ENCODE measurements at places on chromosomes 7 and 10.

GRCh38 chr7:116464375-116464774 is 35.2 kb upstream of the CAV2 start:
- no peak for DNase-seq

- no peak for DNase-seq
Observed at GRCh38 chr7:104208421-104208780, 588 bp upstream of the ORC5 start.

DNA sequence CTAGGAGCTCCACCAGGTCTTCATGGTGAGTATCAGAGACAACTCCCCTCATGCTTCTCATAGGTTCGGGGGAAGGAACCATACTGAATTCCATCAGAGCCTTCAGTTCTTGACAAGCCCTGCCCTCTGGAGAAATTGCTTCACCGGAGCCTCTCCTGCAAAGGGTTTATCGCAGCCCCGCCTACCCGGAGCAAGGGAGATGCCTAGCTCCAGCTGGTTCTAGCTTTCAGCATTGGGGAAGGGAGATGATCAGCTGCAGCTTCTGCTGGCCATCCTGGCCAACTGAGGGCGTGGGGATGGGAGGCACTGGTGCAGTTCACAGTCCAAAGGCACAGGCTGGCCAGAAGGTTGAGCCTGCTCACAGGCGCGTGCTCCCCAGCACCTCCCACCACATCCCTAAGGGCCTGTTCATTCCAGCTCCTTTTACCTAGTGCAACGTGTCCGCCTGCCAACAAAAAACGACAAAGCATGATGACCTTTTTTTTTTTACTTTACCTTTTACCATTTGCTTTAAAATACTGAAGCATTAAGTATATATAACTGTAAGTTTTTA is 31.2 kb downstream of the LANCL2 start:
- DNase-seq = no peak

GRCh38 chr10:83536426-83536825 is 602.9 kb upstream of the GHITM start:
- DNase-seq = no peak

DNA sequence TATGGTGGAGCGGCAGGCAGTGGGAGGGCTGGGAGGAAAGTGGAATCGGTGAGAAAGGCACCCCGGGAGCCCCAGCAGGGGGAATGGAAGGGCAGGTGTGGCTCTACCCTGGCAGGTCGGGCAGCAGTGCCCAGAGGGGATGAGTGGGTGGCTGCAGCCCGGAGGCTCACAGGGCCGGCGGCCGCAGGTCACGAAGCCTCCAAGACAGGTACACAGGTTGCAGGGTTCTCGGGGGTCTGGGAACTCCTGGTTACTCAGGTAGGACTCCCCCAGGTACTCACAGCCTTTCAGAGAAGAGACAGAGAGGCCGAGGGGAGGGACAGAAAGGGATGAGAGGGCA is 21.8 kb downstream of the KCP start:
- DNase-seq = no peak

DNA sequence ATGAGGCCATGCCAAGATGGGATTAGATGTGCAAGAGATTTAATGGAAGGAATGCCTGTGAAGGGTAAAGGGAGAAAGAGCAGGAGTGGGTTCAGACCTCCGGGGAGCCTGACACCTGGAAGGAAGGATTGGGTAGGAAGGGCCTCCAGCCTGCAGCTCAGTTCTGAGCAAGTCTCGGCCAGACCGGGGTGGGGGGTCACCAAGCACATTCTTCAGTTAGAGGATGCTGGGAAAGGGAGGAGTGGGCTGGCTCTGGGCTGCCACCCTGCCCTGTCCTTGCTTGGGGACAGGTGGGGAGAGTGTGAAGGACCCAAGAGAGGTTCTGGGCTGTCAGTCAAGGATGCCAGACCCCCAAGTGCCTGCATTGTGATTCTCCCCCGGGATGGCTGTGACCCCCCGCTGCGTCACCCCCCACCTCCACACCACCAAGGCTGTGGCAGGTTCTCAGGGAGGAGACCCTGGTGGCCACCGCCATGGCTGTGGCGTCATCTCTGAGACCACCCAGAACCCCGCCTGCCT is 16.5 kb upstream of the PRKAG2 start:
- no peak for DNase-seq

- DNase-seq = no peak
Observed at GRCh38 chr7:158137516-158138328, 449.9 kb downstream of the PTPRN2 start.

GRCh38 chr7:55342216-55342871 is 22.8 kb upstream of the LANCL2 start:
- no peak for DNase-seq

DNA sequence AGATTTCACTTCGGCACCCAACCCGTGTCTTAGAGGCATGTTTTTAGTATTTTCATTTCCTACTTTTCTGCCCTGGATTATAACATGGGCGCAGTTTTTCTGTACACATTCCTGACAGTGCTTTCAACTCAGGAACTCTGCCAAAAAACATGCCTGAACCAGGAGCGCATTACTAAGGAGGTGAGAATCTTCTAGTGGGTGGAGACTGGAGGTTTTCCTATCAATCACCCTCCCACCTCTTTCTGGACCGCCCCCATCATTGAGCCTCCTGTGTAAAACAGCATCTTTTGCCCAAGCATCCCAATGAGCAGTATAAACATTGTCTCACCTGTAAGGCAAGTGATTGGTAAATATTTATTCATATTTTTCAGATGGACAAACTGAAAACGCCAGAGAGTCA is 53.2 kb downstream of the STK17A start:
- DNase-seq = no peak

GRCh38 chr7:80699045-80699638 is 60.7 kb downstream of the CD36 start:
- DNase-seq = no peak

DNA sequence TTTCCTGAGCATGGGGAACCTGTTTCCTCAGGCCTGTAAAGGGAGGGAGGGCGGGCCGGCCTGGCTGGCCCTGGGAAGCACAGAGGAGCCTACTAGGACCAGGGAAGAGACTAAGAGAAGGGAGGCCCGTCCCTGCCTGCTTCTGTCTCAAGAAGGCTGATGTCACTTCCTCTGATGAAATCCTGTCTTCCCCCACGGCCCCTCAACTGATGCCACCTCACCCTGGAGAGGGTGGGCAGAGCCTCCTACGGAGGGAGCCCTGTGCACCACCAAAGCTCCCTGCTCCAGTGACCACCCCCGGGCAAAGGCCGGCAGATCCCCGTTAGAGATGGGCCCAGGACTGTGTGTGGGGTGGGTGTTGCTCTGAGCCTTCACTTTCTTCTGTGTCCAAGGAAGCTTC is 1.0 kb upstream of the PILRA start:
- no peak for DNase-seq

Measured in activated T-cell treated with anti-CD3 and anti-CD28 coated beads for 48 hours (primary cell).